ENCODE measurements at places on chromosomes 16 and 17. TPM values are rescaled to one million over a fixed set of nuclear protein-coding genes. Genes with fewer than 3 reads are reported as not detected.

Gene QPRT
- total RNA-seq, result 0.76 TPM

Gene FADS6
- not detected for total RNA-seq

Gene GAA
- 21.3 TPM for total RNA-seq

Gene CDK3
- total RNA-seq, result 3.3 TPM

Gene TMIGD1
- not detected for total RNA-seq

Gene KRT17
- total RNA-seq, result not detected

Gene BAHCC1
- 0.08 TPM for total RNA-seq

Gene NEK8
- 3.4 TPM for total RNA-seq

Gene HBQ1
- not detected for total RNA-seq

Gene VTN
- total RNA-seq, result 0.25 TPM

Gene SLC6A2
- total RNA-seq, result not detected

Gene KRT39
- total RNA-seq, result not detected

Gene DNAJC7
- total RNA-seq, result 124 TPM

Gene SULT1A4
- total RNA-seq, result 3.6 TPM

Gene ADAD2
- total RNA-seq, result not detected

Gene ASPHD1
- not detected for total RNA-seq

Gene TMEM101
- total RNA-seq, result 8.1 TPM

Gene ASPA
- not detected for total RNA-seq

Gene NKD1
- 7.5 TPM for total RNA-seq

Gene ATP2A3
- total RNA-seq, result 200 TPM

Gene SLC43A2
- 14.9 TPM for total RNA-seq
